ENCODE measurements at places on chromosomes 5 and 9.

DNA sequence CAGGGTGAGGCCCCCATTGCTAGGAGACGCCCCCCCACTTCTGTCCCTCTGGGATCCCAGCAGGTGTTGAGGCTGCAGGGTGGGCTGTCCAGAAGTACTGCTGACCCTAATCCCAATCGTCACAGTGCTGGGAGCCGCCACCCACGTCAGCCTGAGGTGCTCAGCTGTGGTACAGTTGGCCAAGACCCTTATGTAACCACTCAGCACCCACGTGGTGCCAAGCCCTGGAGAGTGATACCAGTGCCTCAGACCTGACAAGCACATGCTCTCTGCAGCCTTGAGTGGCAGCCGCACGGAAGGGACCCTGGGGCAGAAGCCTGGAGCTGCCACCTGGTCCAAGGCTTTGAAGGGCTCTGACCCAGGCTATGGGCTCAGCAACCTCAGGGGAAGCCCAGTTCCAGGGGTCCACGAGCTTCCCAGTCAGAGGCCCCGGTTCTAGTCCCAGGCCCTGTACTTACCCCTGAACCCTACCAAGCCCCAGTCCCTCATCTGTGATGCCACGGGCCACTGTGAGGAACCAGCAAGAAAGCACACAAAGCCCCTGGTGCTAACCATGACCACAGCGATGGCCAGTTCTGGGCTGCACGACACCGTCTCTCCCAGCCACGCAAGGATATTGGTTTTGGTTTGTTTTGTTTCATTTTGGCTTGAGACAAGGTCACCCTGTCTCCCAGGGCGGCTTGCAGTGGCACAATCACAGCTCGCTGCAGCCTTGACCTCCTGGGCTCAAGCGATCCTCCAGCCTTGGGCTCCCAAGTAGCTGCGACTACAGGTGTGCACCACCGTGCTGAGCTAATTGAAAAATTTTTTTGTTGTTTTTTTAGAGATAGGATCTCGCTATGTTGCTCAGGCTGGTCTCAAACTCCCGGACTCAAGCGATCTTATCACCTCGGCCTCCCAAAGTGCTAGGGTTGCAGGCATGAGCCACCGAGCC lies 50.7 kb downstream of the DBH start:
- no peak for DNase-seq

- DNase-seq = no peak
These were observed 69.0 kb downstream of the ADAMTSL1 start for GRCh38 chr9:18542837-18543405.

GRCh38 chr9:121368138-121368522 lies 1.9 kb downstream of the STOM start:
- DNase-seq = no peak

DNA sequence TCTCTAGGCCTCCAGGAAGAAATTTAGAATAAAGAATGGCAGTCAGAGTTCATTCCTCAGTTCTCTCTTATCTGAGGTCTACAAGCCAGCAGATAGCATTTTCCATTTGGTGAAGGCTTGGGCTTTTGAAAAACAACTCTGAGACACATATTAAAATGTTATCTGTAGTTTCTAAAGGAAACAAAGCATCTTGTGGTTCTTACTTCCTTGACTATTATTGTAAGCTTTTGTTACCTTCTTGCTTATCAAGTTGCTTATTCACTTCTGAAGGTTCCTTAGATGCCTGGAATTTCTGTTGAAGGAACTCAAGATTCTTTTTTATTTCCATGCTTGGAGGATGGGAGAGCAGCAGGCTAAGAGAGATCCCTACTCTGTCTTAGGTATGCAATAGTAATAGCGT lies 79.2 kb upstream of the MRPS30 start:
- no peak for DNase-seq

DNA sequence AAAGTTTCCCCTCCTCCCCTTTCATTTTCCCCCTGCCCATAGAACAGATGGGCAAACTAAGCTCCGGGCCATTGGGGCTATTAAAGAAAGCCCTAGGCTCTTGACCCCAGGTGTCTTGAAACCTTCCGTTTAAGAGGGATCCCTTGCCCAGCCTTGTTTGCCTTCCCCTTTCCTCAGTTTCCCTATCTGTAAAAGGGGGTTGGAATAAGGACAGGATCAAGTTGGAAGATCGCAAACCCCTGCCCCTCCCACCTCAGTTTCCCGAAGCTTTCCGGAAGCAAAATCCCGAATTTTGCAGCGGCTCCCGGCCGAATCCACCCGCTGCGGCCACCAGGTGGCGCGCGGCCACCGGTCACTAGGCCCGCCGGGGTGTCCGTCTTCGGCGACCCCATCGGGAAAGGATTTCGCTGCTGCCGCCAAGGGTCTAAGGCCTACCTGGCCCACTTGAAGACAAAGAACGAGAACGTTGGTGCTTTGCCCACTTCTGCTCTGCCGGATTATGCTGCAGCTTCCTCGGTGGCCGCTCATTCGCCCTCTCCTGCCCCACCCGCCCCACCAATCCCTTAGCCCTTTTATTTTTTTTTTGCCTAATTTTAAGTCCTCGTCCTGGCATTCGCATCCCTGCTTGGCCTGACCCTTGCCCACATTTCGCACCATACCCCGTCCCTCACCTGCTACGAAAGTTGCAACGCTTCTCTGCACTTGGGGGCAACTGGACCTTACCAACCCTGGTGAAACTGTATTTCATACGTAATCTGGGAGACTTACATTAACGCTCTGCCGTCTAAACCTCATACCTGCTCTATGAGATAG lies 962 bp upstream of the NR6A1 start:
- no peak for DNase-seq

DNA sequence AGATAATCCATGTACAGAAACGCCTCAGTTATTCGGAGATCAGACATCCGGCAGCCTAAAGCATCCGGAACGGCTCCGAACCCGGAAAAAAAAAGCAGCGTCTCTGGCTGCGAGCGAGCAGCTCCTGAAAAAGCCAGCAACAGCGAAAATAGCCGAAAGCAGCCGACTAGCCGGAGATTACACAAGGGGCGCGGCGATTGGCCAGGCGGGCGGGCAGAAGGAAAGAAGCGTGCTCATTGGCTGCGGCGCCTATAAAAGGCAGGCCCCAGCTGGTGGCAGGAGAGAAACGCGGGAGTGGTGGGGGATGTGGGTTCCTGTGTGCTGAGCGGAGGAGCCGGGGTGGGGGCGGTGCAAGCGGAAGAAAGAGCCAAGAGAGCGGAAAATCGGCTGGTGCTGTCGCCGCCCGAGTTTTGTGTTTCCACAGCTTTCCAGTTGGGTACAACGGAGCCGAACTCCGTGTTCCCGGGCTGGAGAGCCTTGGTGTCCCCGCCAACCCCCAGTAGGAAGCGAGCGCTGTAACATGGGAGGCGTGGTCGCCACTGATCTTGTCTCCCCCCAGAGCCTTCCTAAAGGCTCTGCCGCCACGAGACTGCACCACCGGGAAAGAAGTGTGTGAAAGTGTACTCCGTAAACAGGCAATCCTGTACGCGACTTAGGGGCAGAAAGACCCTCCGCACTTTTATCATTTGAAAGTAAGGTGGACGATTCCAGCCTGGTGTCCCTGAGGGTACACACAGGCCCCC lies at the start of gene ARL15:
Gene ARL15, minus strand, starts transcription at position 141 of the 743 bp plus-strand sequence.
- peak; percentile 91 for DNase-seq

- no peak for DNase-seq
These were observed 26.3 kb downstream of the SEMA5A start for GRCh38 chr5:9519537-9519936.

GRCh38 chr5:32406650-32407049 lies 37.9 kb downstream of the ZFR start:
- DNase-seq = no peak

DNA sequence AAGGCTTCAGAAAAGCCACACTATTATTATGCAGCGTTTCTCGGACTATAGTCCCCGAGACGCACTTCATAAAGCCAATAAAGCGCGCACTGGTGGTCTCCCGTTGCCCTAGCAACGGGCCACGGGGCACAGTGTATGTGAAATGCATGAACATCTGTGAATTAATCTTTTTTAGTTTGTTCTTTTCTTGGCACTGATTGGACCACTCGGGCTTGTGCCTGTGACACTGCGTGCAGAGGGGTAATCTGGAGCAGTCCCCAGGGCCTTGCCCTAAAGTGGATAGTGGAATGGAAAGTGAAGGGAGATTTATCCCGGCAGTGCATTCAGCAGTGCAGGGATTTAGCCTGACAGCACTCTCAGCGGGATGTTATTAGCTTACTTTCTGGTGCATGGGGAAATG lies 92.1 kb downstream of the TLE4 start:
- DNase-seq = no peak

DNA sequence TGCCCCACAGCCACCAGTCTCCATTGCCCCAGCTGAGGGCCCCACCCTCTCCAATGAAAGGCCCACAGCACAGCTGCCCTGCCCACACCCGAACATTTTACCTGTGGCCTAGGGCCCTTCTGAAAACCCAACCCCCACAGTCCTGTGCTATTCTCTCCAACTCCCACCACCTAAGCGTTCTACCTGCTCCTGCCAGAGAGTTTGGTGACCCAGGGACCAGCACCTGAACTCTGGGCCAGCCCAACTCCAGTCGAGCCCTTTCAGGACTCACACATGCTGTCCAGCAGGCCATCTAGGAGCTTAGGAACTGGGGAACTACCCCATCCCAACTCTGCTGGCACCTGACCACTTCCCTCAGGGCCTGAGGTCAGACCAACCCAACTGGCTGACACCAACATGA lies 562.3 kb downstream of the DNAH5 start:
- DNase-seq = no peak

DNA sequence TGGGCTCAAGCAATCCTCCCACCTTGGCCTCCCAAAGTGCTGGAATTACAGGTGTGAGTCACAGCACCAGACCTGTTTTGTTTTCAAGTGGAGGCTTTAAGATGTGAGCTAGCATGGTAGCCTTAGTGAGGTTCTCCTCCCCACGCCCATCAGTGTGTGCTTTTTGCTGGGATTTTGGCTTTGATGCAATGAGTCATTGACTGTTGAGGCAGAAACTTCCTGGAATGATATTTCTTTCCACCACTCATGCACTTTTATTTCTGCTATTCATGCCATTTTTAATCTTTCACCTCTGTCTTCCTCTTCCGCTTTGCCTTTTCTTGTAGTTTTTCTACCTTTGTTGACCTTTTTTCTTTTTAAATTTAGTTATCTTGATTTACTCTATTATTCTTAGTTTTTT lies 4.2 kb upstream of the NFIL3 start:
- DNase-seq = no peak

DNA sequence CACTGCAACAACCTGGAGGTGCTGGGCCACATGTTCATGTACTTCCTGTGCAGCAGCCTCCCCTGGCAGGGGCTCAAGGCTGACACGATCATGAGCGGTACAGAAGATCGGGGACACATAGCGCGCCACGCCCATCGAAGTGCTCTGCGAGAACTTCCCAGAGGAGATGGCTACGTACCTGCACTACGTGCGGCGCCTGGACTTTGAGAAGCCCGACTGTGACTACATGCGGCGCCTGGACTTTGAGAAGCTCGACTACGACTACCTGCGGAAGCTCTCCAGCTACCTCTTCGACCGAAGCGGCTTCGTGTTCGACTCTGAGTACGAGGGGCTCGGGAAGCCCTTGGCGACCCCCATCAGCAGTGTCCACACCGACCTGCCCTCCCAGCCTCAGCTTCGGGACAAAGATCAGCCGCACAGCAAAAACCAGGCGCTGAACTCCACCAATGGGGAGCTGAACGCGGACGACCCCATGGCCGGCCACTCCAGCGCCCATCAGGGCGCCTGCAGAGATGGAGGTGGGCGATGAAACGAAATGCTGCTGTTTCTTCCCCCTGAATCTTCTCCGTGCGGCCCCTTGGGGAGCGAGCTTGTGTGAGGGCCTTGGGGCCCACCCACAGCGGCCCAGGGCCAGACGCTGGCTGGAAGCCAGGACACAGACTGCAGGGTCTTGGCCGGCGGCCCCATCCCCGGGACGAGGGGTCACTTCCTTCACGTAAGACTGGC lies 56.5 kb downstream of the JAK2 start:
- DNase-seq = no peak

GRCh38 chr5:146732962-146733361 lies 145.6 kb downstream of the PPP2R2B start:
- DNase-seq = no peak
